ENCODE measurements at places on chromosomes 7 and 10. TPM values are rescaled to one million over a fixed set of nuclear protein-coding genes. Genes with fewer than 3 reads are reported as not detected.

DGKI gene
- 0.23 TPM for total RNA-seq

PLXNA4 gene
- total RNA-seq: 1.1 TPM

ZNF33B gene
- total RNA-seq: 6.5 TPM

SFRP4 gene
- total RNA-seq: 4.0 TPM

CPA4 gene
- total RNA-seq: 4.7 TPM

CTBP2 gene
- total RNA-seq: 112 TPM

MYOZ1 gene
- not detected for total RNA-seq

CH25H gene
- 0.26 TPM for total RNA-seq

ASAH2 gene
- total RNA-seq: 0.38 TPM

CDC14C gene
- 0.05 TPM for total RNA-seq

TLX1 gene
- total RNA-seq: not detected

CLCN1 gene
- total RNA-seq: not detected

SH2B2 gene
- 3.6 TPM for total RNA-seq

TMEM176B gene
- total RNA-seq: 0.11 TPM

MINDY4 gene
- total RNA-seq: 2.8 TPM

KIAA1549 gene
- total RNA-seq: 6.2 TPM

TSPAN33 gene
- 6.5 TPM for total RNA-seq

PRSS37 gene
- total RNA-seq: not detected

Data from A549 treated with GW870086 at 1 μM for 4 hours (cell line).